Hippocampal formation (tissue), 2 donors: ENCODE measurements at places on chromosomes 6 and 20.

GRCh38 chr6:51932956-51933355 lies 154.5 kb downstream of the PKHD1 start:
- no peak for DNase-seq

DNA sequence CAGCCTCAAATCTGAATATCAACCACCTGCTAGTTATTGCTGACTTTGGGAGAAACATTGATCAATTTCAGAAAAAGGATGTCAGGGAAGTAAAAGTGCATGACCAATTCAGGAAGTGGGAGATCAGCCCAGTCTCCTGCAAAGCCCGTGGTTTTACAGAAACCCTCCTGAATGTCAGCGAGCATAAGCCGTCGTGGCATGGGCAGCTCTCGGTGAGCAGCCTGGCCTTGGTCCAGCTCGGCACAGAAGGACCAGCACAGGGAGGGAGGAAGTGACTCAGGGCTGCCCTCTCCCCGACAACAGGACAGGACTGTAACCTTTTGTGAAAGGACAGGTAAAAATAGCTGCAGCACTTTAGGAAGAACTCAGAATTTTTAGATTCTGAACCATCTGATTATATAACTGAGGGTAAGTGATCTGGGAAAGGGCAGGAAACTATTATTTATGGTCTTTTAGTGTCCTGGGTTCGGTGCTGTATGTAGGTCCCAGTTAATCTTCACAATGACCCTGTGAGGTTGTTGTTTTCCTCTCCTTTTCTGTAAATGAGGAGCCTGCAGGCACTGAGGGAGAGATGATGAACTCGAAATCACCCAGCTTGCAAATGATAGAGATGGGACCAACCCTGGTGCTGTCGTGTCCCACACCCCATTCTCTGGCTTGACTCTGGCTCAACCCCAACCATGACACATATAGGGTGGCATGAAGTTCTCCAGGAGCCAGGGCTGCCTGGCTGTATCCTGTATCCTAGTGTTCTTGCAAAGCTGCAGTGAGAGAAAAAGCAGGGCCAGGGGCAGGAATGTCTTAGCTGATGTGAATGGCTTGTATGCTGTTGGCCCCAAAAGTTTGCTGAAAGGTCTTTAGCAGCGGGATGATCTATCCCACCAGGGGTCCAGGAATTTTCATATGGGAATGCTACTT lies 37.6 kb downstream of the NRN1 start:
- DNase-seq, result no peak

GRCh38 chr20:59663513-59664060 lies 59.2 kb downstream of the PHACTR3 start:
- no peak for DNase-seq

- no peak for DNase-seq
These were observed 353.1 kb downstream of the LAMA2 start for GRCh38 chr6:129236001-129236517.

- no peak for DNase-seq
These were observed 19.4 kb upstream of the SCUBE3 start for GRCh38 chr6:35194390-35194789.

DNA sequence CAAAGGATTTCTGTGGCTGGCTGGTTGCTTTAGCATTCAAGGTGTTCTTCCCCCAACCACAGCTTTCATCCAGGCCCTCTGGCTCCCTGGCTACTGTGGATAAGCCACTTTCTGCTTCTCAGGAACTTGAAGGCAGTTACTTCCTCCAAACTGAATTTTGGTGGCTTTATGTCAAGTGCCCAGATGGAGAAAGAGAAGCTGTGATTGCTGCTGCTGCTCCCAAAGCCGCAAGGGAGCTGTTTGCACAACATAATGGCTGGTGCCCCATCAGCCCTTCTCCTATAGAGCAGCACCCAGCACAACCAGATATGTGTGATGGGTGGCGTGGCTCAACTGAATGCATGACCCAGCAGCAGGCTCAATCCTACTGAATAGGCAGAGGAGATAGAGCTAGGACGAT lies 465.2 kb downstream of the MAFB start:
- no peak for DNase-seq

GRCh38 chr6:155171109-155171746 lies 92.6 kb upstream of the CLDN20 start:
- DNase-seq, result peak; percentile 5

GRCh38 chr6:93389192-93389591 lies 30.2 kb downstream of the EPHA7 start:
- DNase-seq, result no peak

DNA sequence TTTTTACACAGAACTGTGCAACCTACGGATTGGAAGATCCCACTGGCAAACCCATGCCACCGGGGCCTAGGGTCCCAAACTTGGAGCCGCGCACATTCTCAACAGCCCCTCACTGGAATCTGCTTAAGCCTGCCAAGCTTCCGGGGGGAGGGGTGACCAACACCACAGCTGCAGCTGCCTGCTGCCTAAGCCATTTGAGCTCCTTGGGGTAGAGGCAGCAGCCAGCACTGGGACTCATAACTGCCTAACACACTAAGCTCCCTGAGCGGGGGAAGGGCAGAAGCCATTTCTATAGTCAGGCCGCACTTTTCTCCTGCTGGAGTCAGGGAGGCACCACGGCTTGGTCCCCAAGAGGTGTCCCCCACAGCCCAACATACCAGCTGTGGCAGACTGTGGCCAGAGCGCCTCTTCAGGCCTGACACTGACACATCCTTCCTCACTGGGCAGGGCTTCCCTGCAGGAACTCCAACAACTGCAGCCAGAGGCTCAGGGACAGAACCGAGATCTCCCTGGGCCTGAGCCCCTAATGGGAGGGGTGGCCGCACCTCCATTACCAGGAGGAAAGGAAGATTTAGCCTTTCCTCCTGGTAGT lies 270.3 kb upstream of the ECI2 start:
- DNase-seq, result no peak

DNA sequence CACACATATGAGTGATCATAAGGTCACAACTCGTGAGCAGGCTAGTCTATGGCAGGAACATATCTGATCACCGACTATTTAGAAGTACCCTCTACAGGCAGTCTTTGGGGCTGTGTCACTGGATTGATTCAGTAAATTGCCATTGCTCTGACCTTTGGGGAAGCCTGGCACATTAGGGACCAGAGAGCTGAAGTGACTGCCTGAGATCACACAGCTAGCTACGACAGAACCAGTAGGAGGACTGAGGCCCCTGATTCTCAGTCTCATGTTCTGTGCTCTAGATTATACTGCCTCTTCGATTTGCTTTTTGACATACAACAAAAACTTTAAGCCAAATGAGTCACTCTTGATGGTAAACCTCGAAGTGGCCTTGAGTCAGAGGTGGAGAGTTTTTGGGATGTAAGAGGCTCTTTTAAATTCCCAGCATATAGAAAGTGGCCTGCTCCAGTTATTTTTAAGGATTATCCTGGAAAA lies 247.5 kb upstream of the SUPT3H start:
- no peak for DNase-seq

DNA sequence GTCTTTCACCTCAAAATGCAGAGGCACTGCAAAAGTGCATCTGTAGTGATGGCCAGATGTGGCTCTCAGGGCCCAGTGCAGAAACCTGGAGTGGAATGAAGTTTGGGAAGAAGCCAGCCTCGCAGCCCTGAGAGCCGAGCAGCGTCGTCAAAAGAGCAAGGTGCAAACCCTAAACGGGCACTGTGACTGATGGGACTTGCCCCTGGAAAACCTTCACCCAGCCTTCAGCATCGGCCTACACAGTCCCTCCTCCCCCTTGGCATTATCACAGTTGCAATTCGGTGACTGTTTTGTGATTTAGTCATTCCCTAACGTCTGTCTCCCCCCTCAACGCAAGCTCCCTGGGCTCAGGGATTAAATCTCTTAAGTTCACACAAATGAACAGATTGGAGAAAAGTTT lies 38.6 kb downstream of the TAF4 start:
- no peak for DNase-seq

GRCh38 chr6:4901386-4902061 lies 102.3 kb downstream of the RPP40 start:
- DNase-seq, result no peak

- DNase-seq, result no peak
These were observed 407.9 kb upstream of the MAN1A1 start for GRCh38 chr6:119757467-119757866.

DNA sequence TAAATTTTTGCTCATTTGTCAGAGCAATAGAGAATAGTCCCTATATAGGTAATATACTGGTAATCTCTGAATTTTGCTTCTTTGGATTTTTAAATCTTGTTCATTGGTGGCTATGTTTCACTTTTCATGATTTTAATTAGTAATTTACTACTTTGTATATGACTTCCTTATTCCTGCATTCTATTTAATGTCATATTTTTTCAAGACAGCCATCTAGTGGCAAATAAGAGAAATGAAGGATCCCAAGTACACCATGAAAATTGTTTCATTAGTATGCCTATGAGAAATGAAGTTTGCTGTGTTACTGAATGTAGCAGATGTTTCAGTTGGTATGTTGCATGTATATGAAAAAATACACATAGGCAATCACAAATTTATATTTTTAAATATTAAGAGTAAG lies 82.4 kb downstream of the ZNF292 start:
- DNase-seq, result peak; percentile 11

GRCh38 chr6:74937936-74938335 lies 267.9 kb downstream of the COL12A1 start:
- DNase-seq, result no peak

- no peak for DNase-seq
These were observed 60.6 kb downstream of the OTOR start for GRCh38 chr20:16808796-16809195.

DNA sequence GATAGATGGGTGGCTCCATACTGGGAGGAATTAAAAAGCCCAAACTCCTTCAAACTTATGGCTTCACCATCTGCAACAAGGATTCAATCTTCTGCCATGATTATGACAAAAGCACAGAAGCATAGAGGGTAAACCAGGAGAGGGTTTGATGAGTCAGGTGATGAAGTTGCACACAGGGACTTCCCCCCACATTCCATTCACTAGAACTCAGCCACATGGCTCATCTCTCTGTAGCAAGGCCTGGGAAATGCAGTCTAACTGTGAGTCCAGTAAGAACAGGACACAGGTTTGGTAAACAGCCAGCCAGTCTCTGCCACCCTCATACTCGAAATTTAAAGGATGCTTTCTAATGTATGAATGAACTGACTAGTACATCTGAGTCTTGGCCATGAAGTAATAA lies 142.9 kb downstream of the HIVEP2 start:
- DNase-seq, result no peak

GRCh38 chr20:49936153-49937026 lies at the start of gene RNF114:
Gene RNF114 (plus strand): TSS chr20:49936397. CDS start chr20:49936413, 16 bp downstream.
- DNase-seq, result peak; percentile 84

DNA sequence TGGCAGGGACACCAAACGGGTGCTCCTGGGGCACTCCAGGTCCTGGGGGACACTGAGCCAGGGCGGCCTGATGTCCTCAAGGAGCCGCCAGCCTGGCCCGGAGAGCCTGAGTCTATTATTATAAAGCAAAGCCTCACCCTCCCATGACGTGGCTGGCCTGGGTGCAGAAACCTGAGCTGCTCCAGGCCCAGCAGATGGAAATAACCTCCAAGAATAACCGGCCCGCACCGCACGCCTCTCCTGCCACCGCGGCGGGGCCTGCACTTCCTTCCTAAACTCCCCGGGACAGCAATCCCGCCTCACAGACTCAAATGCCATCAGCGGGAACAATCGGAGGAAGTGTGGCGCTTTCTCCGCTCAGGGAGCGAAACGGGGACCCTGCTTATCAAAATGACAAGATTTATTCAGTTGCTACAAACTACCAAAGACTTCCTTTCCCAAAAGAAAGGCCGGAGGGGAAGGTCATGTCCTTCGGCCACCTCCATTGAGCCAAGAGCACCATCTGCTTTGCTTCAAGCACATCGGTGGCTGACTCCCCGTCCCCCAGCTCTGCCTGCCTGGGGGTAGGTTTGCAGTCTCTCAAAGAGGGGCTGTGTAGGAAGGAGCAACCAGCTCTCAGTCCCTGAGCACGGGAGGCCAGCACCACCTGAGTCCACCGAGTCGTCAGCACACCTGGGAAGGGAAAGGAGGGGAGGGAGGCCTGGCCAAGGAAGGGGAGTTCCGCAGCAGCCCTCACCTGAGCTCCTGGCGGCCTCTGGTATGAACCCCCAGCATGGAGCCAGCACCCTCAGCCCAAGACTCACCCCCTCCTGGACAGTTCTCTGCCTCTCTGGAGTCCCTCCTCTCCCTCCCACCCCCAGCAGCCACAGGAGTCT lies 78.6 kb upstream of the QKI start:
- DNase-seq, result no peak

DNA sequence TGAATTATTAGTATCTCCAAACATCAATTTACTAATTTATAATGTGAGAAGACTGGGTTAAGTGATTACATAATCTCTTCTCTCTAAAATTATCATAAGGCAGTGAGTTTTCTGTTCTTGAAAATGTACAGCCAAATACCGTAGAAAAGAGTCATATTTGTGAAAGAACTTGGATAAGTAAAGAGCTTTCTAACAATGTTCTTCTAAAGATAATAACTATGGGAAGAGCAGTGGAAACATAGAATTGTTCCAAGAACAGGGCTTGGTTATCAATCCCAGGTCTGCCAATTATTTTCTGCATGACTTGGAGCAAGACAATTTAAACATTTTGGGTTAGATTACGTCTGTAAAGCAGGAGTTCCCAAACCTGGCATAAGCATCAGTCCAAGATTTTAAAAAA lies 198.1 kb upstream of the SGK1 start:
- no peak for DNase-seq

DNA sequence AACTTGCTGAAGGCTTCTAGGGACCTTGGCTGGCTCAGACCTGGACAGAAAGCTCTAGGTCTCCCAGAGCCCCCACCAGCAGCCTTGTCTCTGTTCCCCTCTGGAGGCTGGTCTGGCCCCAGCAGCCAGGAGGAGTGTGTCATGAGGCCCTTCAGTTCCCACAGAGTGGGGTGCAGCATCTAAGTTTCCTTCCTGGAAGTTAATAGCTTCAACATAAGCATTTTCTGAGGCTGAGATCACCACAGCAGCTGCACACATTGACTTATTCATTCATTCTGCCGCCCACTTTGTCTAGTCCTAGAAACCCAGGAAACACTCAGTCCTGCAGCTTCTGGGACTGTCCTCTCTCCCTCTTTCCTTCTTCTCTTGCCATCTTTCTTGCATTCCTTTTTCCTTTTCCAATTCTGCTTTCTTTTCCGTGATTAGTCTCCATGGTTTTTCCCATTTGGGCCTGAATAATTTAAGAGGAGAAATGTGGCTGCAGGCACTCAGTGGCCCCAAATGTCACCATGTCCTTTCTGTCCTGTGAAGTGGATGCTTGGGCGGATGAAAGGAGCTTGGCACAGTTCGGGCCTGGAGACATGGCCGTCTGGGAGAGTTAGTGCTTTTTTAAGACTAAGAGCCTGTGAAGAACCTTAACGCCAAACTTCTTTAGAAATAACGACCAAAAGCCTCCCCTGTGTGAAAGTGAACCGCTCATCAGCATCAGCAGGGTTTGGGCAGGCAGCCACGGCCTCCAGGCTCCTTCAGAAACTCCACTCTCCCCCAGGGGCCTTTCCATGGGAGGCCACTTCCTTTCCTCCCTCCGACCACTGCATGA lies 31.0 kb upstream of the PCMTD2 start:
- DNase-seq, result no peak

- no peak for DNase-seq
These were observed 161.8 kb downstream of the DLL1 start for GRCh38 chr6:170128811-170129681.

- DNase-seq, result no peak
These were observed 395.0 kb downstream of the CDKAL1 start for GRCh38 chr6:20929283-20929682.
